NCI-H1105 (cell line): ENCODE measurements at places on chromosomes 7 and 10.
A peak's percentile ranks its signal among the peaks of the same experiment; 100 is the strongest.

GRCh38 chr7:9264395-9264794 is 831.0 kb downstream of the NXPH1 start:
- DNase-seq, result no peak

DNA sequence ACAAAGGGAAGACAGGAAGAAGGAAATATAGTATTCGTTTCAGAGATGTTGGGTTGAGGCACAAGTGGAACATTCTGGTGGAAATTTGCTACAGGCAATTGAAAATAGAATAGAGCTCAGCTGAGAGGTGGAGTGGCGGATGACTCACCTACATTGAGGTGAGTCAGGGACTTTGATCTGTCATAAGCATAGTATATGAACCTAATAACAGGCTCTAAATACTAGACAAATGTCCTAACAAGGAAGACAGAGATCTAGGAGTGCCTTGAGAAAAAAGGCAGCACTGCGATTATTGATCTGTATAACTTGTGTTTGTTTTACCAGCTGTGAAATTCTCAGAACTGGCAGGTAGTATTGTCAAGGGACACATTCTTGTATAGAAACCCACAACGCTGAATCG is 907 bp upstream of the IFRD1 start:
- DNase-seq, result no peak

DNA sequence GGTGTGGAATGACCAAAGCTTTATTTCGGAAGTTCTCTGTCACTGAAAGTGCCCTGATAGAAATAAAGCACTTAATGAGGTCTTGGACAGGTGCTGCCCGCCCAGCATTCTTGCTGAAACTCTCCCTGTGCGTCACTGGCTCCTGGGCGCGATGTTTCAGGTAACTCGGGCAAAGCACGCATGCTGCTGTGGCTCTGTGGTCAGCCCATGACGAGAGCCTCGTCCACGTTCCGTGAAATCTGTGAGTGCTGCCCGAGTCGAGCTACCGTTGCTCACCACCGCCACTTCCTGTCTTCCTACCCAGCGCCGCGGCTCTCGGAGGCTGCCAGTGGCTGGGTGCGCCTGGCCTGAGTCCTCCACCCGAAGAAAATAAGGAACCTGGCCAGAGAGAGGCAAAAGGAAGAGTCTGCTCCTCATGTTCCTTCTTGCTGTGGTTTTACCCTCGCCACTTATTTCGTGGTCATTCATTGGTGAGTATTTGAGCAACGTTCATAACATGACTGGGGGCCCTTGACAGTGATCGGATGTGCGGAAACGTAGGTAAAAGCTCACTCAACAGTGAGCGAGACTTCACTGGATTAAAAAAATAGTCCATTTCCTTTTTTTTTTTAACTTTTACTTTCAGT is 95.5 kb downstream of the MAP3K8 start:
- no peak for DNase-seq

GRCh38 chr10:10787586-10787985 is 230.1 kb upstream of the CELF2 start:
- DNase-seq, result no peak

- DNase-seq, result no peak
Observed at GRCh38 chr7:132480534-132480933, 95.7 kb downstream of the PLXNA4 start.

DNA sequence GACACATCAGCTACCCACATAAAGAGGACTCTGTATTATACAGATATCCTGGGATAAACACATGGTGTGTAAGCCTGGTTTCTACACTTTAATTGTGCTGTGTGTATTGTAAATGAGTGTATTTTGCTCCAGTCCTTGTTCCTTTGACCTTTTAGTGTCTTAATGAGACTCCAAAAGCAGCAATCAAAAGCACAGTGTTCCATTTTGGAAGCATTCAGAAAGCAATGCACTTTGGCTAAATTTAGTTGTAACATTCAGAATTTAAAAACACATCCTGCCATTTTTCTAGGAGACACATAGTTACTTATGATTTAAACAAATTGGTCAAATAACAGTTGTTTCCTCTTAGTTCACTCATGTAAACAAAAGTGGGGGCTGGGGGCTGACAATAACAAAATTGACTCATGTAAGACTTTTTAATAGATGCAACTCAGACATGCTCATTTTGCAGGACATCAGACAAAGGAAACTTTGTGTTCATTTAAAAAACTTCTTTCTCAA is 122.2 kb downstream of the GPR37 start:
- no peak for DNase-seq

GRCh38 chr10:22366771-22367170 is 21.5 kb downstream of the SPAG6 start:
- DNase-seq, result no peak

GRCh38 chr7:55594414-55594813 is 22.1 kb upstream of the VOPP1 start:
- DNase-seq, result no peak

- no peak for DNase-seq
Observed at GRCh38 chr10:131764929-131765328, 135.9 kb upstream of the PPP2R2D start.

- DNase-seq, result no peak
Observed at GRCh38 chr7:156466272-156466671, 174.3 kb upstream of the RNF32 start.

DNA sequence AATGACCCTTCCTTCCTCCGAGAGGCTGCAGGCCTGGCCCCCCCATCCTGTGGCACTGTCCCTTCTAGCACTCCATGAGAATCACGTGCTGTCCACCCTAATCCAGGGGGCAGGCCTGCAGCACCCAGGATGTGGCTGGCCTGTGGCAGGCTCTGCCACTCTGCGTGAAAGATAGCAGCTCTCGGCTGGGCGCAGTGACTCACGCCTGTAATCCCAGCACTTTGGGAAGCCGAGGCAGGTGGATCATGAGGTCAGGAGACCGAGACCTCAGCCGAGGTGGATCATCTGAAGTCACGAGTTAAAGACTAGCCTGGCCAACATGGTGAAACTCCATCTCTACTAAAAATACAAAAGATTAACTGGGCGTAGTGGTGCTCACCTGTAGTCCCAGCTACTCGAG is 18.9 kb upstream of the LFNG start:
- DNase-seq, result no peak

DNA sequence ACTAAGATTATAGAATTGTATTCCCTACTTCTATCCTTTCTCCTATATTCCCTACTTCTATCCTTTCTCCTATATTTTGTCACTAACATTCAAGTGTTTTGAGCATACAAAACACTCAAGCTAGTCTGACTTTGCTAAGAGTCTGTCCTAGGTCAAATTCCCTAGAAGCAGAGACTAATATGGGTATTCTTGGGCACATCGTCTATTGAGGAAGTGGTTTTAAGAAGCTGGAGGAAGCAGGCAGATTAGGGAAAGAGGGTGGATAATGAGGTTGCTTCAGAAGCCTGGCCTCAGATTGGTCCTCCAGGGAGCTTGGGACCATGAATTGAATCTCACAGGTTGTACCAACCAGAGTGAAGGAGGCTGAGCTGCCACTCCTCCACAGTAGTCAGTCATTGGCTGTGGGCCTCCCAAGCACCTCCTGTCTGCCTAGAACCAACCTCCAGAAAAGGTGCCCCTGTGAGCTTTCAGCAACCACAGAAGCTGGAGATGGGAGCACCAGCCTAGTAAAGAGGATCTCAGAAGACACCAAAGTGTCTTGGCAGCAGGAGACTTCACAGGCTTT is 295.9 kb upstream of the PHF14 start:
- no peak for DNase-seq

DNA sequence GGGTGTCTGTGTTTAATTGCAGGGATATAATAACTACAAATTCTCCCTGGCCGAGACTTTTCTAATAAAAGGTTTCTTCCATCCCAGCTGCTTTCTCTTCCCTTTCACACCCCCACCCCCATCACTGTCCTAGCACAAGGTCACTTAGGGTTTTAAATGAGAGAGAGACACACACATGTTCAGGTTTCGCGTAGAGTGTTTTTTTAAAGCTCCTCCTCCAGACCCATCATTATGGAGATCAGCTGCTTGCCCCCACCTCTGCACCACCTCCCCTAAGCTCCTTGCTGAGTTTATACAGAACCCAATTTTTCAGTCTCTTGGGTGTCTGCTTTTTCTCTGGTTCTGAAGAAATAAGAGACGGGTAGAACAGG is 18.6 kb downstream of the LRMDA start:
- peak; percentile 54 for DNase-seq

DNA sequence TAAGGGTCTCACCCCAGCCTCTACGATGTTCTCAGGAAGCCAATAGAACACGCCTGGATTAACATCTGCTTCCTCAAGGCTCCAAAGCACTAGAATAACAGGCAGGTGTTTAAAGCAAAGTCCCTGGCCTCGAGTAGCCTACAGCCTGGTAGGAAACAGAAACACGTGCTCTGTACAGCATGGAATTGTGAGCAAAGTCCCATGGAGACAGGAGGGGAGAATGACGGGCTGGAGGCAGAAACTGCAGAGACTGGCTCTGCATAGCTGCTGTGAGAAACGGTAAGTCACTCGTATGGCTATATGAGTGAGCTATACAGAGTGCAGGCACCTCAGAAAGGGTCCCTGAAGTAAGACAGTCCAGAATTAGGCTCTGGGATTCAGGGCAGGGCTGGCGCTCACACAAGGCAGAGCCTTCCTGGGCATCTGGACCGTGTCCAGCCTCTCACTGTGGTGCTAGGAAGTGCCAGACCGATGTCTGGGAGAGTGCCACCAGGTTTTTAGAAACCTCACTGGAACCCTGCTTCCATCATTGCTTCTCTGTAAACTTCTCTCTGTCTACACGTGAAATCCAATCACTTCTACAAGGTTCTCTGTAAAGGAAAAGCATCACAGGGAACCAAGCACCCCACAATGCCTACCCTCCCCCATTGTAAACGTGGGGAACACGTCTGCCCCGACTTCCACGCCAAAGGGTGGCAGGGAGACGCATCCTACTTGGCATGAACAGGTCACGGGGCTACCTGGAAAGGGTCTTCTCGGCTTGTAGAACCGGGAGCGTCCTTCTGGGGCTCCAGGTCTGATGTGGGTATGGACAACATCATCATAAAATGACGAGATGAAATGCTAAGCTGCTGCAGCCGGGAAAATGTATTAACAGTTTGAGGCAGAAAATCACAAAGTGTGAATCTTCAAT is 38.8 kb upstream of the SHH start:
- no peak for DNase-seq

DNA sequence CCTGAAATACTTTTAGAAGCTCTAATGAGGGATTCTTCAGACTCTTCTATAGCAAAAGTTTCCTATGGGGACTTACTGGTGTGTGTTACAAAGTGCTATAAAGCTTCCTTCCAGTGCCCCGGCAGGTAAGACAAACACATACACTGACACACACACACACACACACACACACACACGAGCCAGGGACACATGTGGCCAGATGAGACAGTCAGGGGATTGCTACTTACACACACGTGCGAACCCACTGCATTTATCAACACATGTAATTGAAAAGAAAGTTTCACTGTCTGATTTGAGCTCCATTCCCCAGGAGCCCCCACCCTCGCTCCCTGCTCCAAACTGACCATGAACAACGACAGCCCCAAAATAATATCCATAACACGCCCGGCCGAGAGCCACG is 119.8 kb downstream of the PRPF18 start:
- no peak for DNase-seq

- DNase-seq, result no peak
Observed at GRCh38 chr10:81248886-81249285, 626.1 kb upstream of the NRG3 start.

DNA sequence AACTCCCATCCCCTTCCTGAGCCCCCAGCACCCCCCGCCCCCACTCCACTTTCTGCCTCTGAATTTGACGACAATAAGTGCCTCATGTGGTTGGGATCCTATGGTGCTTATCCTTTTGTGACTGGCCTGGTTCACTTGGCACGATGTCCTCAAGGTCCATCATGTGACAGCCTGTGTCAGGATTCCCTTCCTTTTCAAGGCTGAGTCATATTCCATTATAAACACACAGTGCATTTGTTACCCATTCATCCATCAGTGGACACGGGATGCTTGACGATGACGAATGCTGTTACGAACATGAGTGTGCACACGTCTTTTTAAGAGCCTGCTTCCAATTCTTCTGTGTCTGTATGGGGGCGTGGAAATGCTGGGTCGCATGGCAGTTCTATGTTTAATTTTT is 26.7 kb downstream of the SHH start:
- no peak for DNase-seq

- DNase-seq, result no peak
Observed at GRCh38 chr7:109259151-109259550, 689.5 kb downstream of the DNAJB9 start.

DNA sequence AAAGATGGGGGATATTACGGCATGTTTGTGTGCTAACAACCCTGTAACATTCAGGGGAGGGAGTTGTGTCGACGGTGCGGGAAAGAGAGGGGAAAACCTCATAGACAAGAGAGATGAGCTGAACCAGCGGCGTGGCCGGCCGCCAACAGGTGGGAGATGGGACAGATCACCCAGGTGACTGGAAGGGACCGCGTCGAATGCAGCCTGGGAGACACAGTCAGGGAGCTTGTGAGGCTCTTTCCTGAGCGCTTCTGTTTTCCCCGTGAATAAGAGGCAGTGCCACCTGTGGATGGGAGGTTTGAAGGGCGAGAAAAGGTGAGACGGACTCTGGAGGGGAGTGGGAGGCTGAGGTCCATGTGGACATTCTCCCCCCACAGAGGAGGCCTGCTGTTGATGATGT is 9.9 kb upstream of the PRKAG2 start:
- DNase-seq, result no peak

DNA sequence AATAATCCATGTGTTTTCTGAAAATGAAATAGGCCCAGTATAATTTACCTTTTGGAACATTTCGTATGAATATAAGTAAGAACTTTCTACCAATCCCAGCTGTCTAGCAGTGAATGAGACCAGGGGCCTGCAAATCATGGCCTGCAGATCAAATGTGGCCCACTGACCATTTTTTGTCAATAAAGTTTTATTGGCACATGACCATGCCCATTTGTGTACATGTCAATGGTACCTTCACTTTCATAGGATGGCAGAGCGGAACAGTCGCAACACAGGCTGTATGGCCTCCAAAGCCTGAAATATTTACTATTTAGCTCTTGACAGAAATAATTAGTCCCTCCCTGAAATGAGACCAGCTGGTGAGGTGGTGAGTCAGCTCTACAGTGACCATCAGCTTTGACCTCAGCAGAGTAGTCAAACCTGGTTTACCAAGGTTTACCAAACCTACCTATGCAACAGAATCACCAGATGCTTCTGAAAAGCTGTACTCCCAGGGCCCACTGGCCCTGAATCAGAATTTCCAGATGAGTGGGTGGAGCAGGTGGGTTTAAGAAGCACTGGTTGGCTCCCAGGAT is 13.8 kb upstream of the C10orf90 start:
- no peak for DNase-seq

GRCh38 chr10:93593749-93594148 is 7.3 kb downstream of the RBP4 start:
- no peak for DNase-seq

DNA sequence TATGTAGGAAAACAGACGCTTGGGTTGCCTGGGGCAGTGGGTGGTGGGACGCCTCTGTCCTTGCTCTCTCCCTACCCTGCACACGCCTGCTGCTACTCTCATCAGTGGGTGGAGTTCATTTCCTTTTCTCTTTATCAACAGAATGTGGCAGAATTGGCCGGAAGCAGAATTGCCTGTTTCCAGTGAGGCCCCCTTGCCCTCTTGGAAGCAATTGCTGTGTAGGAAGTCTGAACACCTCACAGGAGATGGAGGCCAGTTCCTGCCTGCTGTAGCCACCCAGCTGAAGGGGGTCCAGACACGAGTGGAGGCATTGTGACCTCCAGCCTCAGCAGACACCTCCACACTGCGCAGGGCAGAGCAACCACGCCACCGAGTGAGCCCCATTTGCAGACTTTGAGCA is 331.6 kb upstream of the ZNF32 start:
- DNase-seq, result no peak

GRCh38 chr7:129958643-129959470 is 6.1 kb upstream of the UBE2H start:
- DNase-seq, result no peak
